Spleen (tissue), 13 donors: ENCODE measurements at places on chromosomes 7 and 10. TPM values are rescaled to one million over a fixed set of nuclear protein-coding genes. Genes with fewer than 3 reads are reported as not detected.

Gene USP6NL
- total RNA-seq = 49.8 TPM

DNA sequence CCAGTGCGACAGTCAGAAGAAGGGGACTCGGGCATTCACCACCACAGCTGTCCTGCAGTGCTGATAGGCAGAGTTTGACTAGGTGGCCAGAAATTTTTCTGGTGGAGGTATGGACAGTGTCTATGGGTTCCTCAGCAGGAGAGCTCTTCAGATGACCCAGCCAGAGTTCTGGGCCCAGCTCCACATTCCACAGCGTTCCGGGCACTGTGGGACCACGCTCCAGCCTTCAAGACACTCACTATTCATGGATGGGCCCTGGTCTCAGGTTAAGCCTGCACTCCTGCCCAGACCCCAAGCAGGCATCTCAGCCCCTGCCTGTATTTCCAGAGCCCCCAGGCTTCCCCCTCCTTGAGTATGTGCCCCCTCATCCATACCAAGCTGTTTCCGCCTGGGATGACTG is 497.0 kb upstream of the FOXK1 start:
- H3K4me3 ChIP-seq = no peak overlapping the region
- no peaks in the 10 kb centered on the region for H3K36me3 ChIP-seq
- H3K27me3 ChIP-seq = no peaks in the 10 kb centered on the region
- peaks cover 21% of the 10 kb centered on the region for H3K4me1 ChIP-seq
- no peak overlapping the region for H3K27ac ChIP-seq
- no peak for DNase-seq

Gene AGBL3
- total RNA-seq = 3.6 TPM

Gene SLC26A4
- 0.50 TPM for total RNA-seq

Gene PVRIG
- 33.9 TPM for total RNA-seq
